ENCODE measurements at places on chromosomes 16 and 17.

- DNase-seq = no peak
Measured at GRCh38 chr17:43033948-43034881, 9.2 kb downstream of the RND2 start.

GRCh38 chr17:65143889-65144604 is 6.9 kb downstream of the RGS9 start:
- no peak for DNase-seq

DNA sequence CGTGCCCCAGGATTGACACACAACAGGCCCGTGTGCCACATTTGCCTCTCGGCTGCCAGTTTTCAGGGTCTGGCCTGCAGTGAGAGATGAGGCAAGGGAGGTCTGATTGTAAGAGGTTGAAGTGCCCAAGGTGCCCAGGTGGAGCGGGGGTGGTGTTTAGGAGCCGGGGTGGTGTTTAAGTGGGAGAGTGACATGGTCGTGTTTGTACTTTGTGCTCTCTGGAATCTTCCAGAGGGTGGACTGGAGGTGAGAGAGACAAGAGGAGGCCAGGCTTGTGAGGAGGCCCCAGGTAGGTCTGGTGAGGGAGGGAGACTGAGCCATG is 10.5 kb downstream of the SLC5A10 start:
- no peak for DNase-seq

DNA sequence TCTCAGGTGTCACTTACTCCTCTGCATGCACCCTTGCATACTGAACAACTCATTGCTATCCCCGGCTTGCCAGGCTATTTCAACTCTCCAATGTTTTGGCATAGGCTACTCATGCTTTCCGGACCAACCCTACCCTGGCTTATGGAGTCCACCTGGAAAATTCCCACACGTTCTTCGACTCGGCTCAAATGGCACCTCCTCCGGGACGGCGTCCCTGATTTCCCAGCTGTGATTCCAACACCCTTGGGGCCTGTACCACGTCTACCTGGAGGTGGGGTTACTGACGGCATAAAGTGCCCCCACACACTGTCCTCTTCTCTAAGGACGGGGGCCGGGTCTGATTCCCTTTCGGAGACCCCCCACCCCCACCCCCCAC is 498 bp downstream of the SMYD4 start:
- peak; percentile 23 for DNase-seq

- DNase-seq = no peak
Measured at GRCh38 chr17:49991409-49991808, 3.6 kb downstream of the DLX3 start.

- no peak for DNase-seq
Measured at GRCh38 chr17:81470944-81471817, 41.4 kb downstream of the ACTG1 start.

- no peak for DNase-seq
Measured at GRCh38 chr17:40515011-40515410, 13.6 kb upstream of the TNS4 start.

GRCh38 chr17:40436636-40437035 is 6.6 kb upstream of the IGFBP4 start:
- DNase-seq = no peak

GRCh38 chr16:450785-451512 is 25.5 kb downstream of the RAB11FIP3 start:
- DNase-seq = no peak

- DNase-seq = no peak
Measured at GRCh38 chr17:51709694-51710633, 448.6 kb downstream of the CA10 start.

DNA sequence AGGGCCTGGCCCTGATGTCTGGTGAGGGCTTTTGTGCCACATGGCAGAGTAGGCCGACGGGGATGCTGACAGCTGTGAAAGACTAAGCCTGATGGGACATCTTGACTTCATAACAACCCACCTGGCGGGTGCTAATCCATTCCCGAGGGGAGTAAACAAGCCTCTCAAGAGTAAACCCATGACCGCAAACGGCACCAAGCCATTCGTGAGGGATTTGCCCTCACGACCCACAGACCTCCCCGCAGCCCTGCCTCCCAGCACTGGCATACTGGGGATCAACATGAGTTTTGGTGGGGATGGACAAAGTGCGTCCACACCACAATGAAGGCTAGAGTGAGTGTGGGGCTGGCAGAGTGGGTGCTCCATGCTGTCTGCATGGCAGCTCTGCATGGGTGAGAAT is 11.7 kb downstream of the RNF213 start:
- DNase-seq = no peak

DNA sequence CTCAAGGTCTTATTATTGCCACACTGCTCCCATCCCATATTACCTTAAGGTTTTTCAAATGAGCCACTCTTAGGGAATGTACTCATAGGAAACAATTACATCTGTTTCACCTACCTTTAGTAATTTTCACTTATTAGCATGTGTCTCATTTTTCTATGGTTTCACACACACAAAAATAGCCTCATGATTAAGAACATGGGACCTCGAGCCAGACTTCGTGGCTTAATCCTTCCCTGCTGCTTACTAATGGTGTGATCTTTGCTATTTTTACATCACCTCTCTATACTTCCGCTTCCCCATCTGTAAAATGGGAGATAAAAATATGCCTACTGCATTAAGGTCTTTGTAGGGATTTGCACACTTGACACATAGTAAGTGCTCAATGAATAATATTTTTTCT is 38.5 kb downstream of the OTOA start:
- DNase-seq = no peak

- peak; percentile 99 for DNase-seq
Measured at GRCh38 chr17:76452660-76453430, at the start of gene UBE2O. Gene UBE2O (minus strand): TSS chr17:76453152. CDS start chr17:76453141, 11 bp downstream.

GRCh38 chr16:54341892-54342776 is 55.5 kb upstream of the IRX3 start:
- no peak for DNase-seq

- DNase-seq = no peak
Measured at GRCh38 chr16:8946544-8946943, 17.2 kb downstream of the USP7 start.

DNA sequence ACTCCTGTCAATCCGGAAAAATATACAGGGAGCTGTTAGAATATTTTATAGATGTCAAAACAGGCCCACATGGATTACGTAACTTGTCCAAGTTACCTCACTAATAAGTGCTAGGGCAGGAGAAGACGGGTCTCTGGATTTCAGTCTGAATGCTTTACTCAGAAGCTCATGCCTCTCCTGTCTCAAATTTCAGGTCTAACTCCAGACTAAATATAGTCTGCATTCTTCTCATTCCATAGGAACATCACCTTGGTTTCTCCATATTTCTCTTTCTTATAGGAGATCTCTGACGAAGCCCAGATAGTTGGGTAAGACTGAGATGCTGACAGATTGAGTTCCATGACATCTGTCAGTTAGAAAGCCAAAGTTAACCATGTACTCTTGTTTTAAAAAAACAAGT is 174.2 kb downstream of the STX8 start:
- no peak for DNase-seq

DNA sequence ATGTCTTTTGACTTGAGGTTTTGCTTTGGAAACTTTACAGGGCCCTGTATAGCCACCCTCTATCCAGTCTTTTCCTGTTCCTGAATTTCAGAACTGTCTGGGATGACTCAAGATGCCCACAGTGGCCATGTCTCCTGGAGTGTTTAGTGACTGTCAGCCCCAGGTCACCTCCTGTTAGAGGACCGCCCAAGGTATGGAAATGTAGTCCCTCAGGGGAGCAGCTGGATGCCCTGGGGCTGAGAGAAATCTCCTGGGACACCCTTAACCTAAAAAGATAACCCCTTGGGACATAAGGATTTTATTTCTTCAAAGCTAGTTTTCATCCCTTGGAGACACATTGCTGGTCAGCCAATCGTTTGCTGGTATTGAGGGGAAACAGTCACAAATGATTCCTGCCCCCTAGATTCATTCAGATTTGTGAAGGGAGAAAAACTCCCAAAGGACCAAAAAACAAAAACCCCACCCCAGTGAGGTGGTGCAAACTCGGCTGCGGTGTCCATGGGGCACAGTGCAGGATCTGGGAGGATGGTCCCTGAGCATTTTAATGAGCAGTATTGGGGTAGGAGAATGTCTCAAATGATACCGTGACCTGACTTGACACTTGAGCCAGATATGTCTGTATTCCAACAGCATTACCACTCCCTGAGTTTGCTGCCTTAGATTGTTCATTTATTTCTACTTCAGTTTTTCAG is 1.7 kb downstream of the ZNF267 start:
- DNase-seq = no peak

GRCh38 chr17:80777274-80777673 is 214.4 kb upstream of the CHMP6 start:
- DNase-seq = no peak

- DNase-seq = peak; percentile 53
Measured at GRCh38 chr17:46818929-46819859, 702 bp upstream of the WNT3 start.

GRCh38 chr17:13784434-13785095 is 182.8 kb upstream of the HS3ST3A1 start:
- DNase-seq = no peak

Data from GM10248 (cell line).